ENCODE measurements at places on chromosomes 6 and 20.

GRCh38 chr6:82783587-82784236, 281.9 kb downstream of the UBE3D start:
- DNase-seq, result no peak

- no peak for DNase-seq
Observed at GRCh38 chr6:39062014-39062740, 13.6 kb downstream of the GLP1R start.

GRCh38 chr6:146851837-146852236, 253.1 kb downstream of the ADGB start:
- DNase-seq, result no peak

GRCh38 chr20:46688151-46689081, 828 bp downstream of the TP53RK start:
- DNase-seq, result no peak

GRCh38 chr20:12927489-12927888, 81.3 kb upstream of the SPTLC3 start:
- no peak for DNase-seq

- no peak for DNase-seq
Observed at GRCh38 chr6:35057449-35058357, 83.4 kb downstream of the TCP11 start.

DNA sequence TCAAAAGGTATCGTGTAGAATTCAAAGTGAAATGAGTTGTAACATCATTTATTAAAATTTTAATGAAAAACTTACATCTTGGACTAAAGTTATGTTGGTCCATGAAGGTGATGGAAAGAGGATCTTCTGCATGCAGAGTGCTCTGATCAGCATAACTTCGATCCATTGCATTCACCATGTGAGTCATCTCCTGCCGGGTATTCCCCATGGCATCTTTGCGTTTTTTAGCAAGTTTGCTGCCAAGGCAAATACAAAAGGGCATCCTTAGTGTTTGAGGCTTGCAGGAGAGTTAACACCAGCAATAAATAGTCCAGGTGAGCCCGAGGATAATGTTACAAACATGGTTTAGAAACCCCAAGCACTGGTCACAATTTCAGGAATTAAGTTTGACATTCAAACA, 104.2 kb upstream of the THEMIS start:
- DNase-seq, result no peak

- DNase-seq, result no peak
Observed at GRCh38 chr6:33770833-33771145, 18.1 kb downstream of the LEMD2 start.

GRCh38 chr20:50172347-50173013, 18.1 kb upstream of the CEBPB start:
- DNase-seq, result no peak

DNA sequence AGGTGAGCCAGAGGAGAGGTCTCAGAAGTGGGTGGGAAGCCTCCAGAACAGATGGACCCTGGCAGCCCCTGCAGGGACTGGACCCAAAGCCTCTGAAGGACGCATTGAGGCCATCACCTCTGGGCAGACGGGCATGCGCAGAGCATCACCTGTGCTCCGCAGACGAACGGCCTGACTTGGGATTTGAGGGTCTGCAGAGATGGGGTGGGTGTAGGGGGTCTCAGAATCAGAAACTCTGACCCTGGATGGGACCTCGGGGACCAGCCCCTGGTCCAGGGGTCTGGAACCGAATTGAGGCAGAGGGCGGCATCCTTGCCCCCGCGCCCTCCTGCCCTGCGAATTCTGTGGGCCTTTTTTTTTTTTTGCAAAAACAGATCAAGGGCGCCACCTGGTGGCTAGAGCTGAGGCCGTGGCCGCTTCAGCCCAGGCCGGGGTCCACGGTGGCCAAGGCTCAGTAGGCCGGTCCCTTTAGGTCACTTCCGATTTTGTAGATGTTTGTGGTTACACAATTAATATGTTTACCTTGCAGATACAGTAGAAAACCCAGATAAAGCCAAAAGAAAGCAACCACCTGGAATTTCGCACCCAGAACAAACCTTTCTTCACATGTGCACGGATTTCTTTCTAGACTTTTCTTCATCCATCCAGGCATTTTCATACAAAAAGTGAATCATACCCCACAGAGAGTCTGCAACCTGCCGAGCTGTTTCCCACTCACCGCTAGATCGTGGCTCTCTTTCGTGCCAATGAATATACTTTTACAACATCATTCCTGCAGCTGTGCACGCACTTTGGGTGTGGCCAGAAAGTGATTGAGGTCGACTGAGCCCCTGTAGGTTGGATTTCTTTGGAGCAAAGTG, 25.9 kb downstream of the ZBP1 start:
- DNase-seq, result no peak

- DNase-seq, result no peak
Observed at GRCh38 chr20:57090590-57091560, 175.6 kb downstream of the BMP7 start.

GRCh38 chr6:74997646-74998045, 208.2 kb downstream of the COL12A1 start:
- no peak for DNase-seq

DNA sequence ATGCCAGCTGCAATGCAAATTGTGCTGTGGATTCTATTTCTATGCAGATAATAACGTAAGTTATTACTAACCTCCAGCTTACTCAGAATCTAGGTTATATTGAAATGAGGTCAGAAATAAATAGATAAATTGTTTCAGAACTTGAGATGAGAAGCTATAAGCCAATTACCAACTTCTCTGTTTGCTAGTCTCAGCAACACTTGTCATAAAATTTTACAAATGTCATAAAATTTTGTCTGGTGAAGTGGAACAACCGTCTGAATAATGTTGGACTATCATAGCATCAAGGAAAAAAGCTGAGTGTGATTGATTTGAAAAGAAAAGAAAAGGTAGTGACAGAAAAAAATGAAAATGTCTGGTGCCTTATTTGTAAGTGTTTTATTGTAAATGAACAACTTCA, 36.7 kb downstream of the COL9A1 start:
- DNase-seq, result no peak

DNA sequence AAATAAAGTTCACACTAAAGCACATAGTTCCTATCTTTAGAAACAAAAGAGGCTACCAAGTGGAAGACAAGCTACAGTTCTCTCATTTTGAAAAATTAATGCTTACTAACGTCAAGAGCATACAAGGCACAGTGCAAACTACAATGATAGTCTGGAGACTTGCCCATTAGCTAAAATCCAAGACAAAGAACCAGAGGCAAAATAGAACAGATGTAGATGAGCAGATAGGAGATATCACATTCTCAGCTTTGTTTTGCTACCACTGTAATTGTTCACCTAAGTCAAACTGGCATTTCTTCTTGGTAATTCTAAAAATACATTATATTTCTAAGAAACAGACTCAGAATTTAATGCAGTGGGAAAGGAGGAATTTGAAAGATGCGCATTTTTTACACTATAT, 5.2 kb downstream of the TMEM30A start:
- peak; percentile 53 for DNase-seq
